Stimulated activated CD8-positive, alpha-beta memory T cell treated with anti-CD3 and anti-CD28 coated beads, Interleukin-15, amount 100 ng/mL, for 24 hours (primary cell): ENCODE measurements at places on chromosomes 3 and 15.

DNA sequence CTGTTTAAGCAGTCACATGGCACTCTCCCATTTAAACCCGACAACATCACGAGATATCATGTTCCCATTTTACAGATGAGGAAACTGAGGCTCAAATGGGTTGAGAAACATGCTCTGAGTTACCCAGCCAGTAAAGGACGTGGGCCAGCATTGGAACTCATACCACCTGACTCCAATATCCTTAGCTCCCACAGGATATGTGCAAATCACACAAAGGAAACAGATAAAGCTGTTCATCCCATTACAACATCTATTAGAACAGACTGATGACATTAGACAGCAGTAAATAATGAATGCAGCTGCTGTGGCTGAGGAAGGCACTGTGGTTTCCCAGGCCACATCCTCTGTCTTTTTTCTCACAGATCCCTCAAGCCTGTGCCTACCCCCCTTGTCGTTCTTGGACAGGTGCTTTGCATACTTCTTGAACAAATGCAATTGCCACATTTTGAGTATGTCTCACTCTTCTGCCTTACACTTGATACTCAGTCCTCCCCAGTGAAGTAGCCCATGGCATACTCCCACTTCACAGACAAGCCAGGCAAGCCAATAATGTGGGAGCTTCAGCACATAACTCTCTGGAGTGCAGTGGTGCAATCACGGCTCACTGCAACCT lies 17.7 kb downstream of the FRMD4B start:
- DNase-seq, result no peak

DNA sequence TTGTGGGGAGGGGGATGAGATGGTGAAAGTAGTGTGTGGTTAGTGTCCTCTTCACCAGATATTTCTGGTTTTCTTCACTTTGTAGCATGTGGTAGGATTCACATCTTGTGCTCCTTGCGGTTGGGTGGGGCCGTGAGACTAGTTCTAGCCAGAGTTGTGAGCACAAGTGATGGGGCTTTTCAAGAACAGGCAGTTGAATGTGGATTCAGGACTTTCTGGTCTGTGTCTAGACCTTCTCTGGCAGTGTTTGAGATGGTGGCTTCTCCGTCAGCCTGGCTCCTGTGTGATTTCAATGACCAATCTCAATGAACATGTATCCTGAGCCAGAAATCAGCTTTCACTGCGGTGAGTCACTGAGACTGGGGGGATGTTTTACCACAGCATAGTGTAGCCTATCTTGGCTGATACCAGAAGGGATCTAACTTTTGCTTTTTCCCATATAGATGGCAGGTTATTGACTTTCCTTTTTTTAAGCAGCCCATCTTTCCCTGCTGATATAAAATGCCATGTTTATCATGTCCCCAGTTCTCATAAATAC lies 82.6 kb downstream of the RPLP1 start:
- no peak for DNase-seq

DNA sequence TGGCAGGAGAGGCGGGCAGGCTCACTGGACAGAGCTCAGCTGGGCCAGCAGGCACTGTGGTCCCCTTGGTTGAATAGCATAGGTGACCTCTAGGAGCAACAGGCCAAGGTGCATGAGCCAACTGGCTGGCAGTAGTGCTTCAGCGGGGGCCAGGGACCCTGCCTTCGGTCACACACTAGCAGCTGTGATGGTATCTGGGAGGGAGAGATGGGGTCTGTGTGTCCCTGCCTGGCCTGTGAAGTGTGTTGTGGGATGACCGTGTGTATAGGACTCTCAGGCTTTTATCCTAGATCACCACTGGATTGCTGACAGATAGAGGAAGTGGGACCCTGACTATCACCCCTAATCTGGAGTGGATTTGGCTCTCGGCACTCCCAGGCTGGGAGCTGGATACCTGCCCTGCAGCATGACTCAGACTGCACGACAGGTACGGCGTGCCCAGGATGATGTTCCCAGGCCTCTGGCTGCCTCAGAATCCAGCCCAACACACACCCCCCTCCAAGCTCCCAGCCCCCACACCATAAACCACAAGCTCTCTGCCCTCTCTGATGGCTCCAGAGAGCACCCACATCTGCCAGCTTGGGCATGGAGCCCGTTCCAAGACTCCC lies 7.8 kb downstream of the RPS17 start:
- DNase-seq, result no peak

DNA sequence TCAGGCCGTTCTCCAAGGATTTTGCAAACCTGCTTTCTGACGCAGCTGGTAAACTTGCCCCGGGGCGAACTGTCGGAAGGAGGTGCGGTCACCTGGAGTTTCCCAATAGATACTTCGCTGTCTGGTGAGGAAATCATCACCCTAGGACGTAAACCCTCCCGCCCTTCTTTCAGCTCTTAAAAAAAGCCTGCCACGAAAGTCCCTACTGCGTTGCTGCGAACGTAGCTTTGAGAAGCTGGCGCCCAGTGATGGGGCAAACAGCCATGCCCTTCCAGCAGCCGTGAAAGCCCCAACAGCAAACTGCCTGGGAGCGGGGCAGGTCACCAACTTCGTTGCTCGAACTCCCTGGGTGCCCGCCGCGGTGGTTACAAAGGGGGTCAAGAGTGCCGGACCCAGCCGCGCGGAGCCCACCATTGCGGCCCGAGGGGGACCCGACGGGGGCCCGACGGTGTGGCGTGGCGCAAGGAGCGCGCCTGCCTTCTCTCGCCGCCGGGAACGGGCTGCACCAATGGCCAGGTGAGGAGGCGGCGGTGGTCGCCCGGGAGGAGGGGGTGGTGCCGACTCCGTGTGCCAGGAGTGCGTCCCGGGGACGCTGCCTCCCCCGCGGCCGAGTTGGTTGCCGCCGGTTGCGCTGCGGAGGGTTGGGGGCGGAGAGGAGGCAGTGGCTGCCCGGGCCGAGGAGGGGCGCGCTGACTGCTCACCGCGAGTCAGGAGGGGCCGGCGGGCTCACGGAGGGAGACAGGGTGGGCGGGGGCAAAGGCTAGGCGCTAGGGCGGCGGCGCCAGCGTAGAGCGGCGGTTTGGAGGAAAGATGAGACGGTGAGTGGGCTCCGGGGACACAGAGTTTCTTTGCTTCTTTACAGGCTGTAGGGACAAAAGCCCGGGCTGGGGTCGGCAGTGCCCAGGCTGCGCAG lies at the start of gene PHLDB2:
TSS of gene PHLDB2 (plus strand) at position 205 of the 913 bp plus-strand sequence. CDS start 24,813 bp downstream, outside the sequence.
- DNase-seq, result peak; percentile 16

- DNase-seq, result no peak
Measured at GRCh38 chr15:31024330-31024729, 32.9 kb upstream of the MTMR10 start.

GRCh38 chr3:132422531-132422930 lies 5.2 kb downstream of the DNAJC13 start:
- no peak for DNase-seq

GRCh38 chr3:116342499-116342898 lies 102.8 kb downstream of the LSAMP start:
- no peak for DNase-seq

GRCh38 chr3:96233679-96234078 lies 580.7 kb upstream of the EPHA6 start:
- no peak for DNase-seq

GRCh38 chr3:185539934-185540333 lies 12.5 kb downstream of the LIPH start:
- DNase-seq, result no peak

- DNase-seq, result no peak
Measured at GRCh38 chr15:81155375-81156218, 21.5 kb downstream of the CFAP161 start.

- DNase-seq, result peak; percentile 50
Measured at GRCh38 chr15:73927476-73928240, 1.4 kb downstream of the LOXL1 start.

DNA sequence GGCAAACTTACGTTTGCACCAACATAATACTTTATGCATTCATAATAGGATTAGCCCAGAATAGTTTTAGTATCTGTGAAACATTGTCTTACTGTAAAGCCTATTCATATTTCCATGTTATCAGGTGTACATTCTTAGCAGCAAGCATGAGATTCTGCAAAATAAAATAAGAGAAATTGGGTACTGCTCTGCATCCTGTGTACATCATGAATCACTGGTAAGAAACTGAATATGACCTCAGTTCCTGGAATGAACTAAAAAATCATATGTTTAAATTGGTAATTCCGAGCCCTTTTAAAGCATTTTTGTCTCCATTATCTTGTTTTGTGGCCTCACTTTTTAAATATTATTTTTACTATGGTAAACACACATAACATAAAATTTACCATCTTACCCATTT lies 605.1 kb downstream of the ROBO1 start:
- DNase-seq, result no peak

- no peak for DNase-seq
Measured at GRCh38 chr3:45965253-45965652, 22.0 kb downstream of the CXCR6 start.

GRCh38 chr3:102224171-102224570 lies 210.6 kb upstream of the ZPLD1 start:
- DNase-seq, result no peak

GRCh38 chr3:9146367-9147071 lies 102.9 kb downstream of the SRGAP3 start:
- DNase-seq, result no peak

DNA sequence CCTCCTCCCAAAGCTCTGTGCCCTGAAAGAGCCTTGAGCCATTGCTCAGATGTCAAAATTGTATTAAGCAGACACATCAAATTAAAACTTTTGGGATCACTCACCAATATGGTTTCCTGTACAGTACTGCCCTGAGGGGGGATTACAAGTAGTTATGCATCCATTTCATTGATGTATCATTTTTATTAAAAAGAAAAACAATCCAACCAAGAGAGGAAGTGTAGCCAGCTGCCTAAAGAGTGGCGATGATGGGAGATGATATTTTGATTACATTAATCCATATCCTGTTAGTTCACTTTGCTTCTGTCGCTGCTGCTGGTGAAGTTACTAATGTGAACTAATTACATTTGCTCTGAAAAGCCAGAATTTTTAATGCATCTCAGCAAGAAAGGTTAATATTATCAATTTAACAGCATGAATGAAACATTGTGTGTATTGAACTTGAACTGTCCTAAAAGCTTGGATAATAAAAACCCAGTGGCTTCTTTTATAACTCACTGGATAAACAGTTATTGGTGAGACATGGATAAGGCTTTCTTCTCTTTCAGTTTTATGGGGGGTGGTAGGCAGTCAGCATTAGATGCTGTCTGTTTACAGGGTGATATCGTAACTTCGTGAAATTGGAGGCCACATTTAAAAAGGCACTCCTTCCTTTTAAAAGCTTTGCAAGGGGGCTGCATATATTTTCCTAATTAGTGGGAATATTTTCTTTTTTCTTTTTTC lies 87.7 kb downstream of the IGF1R start:
- DNase-seq, result no peak

DNA sequence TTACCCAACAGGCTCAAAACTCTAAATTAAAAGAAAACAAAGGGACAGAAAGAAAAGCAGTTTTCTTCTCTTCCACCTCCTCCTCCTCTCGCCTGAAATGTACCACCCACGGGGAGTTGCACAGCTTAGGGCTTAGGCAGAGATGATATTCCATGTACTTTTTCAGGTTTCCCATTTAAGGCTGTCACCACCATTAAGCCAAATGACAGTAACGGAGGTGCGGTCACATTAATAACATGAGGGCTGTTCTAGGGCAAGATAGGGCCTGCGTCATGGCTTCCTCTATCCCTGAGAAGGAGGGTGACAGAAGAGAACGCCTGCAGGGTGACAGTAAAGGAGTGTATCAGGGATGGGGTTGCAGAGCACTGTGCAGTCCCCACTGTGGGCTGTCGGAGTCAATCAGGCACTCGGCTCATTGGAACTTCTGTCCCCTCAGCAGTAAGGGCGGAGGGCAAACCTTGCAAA lies 51.7 kb upstream of the TJP1 start:
- DNase-seq, result no peak

DNA sequence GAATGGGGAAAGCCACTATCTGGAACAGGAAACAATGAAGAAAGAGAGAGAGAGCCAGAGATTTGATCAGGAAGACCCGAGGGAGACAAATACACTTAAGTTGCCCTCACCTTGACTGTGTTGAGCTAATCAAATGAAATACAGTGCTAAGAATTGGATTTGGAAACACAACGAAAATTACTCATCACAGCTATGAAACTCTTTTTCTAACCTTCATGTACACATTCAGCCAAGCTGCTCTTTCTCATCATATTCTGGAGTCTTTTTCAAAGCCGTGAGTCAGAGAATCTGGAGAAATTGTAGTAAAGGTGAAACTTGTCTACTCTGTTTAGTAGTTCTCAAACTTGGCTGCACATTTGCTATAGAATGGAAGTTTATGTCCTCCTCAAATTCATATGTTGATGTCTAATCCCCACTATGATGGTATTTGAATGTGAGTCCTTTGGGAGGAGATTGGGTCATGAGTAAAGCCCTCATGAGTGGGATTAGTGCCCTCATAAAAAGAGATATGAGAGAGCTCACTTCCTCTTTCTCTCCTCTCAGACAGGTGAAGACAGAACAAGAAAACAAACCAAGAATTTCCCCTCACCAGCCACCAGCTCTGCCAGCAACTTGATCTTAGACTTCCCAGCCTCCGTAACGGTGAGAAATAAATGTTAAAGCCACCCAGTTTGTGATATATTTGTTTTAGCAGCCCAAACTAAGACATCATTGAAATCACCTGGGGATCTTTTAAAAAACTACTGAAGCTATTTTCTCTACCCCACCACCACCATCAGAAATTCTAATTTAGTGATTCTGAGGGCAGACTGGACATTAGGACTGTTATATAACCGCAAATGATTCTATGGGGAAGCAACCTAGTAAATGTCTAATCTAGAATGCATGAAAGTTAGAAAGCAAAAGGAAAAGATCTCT lies 143.6 kb upstream of the GRM7 start:
- no peak for DNase-seq

DNA sequence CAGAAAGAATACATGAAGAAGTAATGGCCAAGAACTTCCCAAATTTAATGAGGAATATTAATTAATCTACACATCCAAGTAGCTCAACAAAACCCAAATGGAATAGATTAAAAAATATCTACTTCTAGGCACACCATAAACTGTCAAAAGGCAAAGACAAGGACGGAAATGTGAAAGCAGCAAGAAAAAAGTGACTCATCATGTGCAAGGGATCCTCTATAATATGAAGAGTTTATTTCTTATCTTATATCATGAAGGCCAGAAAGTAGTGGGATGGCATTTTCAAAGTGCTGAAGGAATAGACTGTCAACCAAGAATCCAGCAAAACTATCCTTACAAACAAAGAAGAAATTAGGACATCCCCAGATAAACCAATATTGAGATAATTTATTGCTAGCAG lies 73.9 kb upstream of the PRICKLE2 start:
- no peak for DNase-seq

DNA sequence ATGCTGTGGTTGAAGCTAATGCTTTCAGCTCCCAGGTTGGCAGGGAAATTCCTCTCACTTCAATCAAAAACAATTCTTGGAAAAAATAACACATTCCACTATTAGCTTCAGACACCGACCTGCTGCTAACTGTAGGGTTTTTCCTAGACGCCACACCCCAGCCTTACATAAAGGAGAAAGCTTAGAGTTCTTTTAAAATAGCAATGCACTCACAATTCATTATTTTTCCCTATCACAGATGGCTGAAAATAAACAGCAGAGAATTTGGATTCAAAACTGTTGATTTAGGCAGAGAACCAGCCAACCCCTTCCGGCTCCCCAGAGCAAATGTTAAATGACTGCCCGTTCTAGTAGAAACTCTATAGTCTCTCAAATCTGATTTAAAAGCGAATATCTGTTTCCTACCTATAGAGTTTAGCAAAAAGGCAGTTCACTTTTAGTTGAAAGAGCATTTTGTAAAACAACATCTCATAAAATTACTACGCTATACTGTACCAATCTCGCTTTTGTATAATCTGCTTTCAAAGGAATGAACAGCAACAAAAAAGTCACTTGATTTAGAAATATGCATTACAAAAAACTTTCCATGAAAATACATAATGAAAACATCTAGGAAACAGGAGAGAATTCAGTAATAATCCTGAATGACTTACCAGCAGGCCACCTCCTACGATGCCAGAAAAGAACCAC lies 586 bp downstream of the TM4SF1 start:
- no peak for DNase-seq

- DNase-seq, result no peak
Measured at GRCh38 chr15:31262143-31262530, 64.5 kb upstream of the KLF13 start.
